ENCODE measurements at places on chromosomes 1 and 21.

DNA sequence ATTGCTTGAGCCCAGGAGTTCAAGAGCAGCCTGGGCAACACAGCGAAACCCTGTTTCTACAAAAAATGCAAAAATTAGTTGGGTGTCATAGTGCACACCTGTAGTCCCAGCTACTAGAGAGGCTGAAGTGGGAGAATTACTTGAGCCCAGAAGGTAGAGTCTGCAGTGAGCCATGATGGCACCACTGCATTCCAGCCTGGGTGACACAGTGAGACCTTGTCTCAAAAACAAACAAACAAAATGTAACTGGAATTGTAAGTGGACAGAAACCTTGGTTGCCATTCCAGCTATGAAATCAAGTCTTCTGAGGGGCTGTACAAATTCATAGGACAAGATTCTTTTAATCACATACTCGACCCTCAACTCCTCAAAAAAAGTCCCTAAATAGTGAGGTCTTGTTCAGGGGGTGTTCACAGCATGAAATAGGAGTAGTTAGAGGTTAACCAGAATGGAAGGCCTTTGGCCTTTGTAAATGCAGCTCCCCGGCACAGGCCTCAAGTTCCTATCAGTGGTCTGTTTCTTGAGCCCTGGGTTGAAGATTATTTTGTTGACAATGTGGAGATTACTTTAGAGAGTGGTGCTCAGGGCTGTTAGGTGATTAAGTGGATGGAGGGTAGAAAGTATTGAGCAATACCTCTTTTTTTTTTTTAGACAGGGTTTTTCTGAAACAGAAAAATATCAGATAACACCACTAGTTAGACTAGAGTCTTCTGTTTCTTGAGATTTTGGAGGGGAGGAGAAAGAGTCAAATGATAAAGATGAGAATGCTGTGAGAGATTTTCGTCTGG is 138.7 kb upstream of the ZNF648 start:
- no peak for DNase-seq

- DNase-seq = no peak
These were observed 2.2 kb downstream of the LAD1 start for GRCh38 chr1:201396861-201397464.

DNA sequence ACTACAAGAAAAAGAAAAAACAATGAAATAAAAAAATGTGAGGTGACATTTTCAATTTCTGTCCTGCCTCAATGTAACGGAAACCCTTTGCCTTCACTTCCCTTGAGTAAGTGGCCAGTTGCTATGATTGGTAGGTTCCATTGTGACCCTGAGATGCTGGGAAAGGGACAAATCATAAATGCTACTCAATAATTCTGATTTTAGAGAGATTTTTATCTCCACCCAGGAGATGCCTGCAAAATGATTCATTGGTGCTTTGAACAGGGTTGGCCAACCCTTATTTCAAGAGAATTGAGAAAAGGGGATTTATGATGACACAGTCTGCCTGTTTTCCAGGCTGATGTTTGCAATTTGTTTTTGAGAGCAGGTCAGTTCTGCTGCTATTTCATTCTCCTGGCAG is 22.5 kb downstream of the XCL1 start:
- no peak for DNase-seq

DNA sequence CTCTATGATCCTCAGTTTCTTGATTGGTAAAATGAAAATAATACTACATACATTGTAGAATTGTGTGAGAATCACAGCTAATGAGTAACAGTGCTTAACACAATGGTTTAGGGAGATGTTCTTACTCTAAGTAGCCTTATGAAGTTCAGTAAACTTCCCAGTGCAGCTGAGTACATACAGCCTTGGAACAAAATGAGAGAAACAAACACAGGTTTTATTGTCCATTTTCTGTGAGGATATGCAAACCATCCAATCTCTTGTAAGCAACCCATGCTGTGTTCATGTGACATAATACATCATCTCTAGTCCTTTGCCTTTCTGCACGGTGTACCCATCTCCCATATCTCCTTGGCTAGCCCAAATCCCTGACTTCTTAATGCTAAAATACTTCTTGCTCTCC is 14.7 kb upstream of the STRIP1 start:
- no peak for DNase-seq

- DNase-seq = no peak
These were observed 103.3 kb upstream of the IGSF21 start for GRCh38 chr1:18004278-18004677.

DNA sequence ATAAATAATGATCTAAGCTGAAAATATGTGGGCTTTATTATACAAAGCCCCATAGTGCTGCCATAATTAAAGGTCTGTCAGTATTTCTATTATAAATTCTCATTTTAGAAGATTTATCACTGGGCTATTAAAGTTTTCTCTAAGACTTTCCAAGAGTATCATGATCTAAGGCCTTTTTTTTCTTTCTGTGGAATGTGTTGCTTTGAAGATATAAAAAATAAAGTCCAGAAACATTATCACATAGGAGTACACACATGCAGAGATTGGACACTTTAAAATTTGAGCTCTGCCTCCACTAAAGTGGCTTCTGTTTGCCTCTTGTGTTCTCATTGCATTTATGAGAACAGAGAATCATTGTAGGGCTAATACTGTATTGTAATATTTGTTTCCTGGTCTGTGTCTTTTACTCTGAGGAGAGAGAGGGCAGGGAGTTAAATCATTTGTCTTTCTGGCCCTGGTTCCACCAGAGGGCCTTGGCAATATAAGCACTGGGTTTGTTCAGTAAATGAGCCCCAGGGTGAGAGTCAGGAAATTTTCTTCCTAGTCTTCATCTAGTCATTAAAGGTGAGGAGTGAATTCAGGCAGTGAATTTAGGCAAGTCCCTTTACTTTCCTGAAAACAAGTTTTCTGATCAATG is 70.2 kb downstream of the NFIA start:
- DNase-seq = no peak

DNA sequence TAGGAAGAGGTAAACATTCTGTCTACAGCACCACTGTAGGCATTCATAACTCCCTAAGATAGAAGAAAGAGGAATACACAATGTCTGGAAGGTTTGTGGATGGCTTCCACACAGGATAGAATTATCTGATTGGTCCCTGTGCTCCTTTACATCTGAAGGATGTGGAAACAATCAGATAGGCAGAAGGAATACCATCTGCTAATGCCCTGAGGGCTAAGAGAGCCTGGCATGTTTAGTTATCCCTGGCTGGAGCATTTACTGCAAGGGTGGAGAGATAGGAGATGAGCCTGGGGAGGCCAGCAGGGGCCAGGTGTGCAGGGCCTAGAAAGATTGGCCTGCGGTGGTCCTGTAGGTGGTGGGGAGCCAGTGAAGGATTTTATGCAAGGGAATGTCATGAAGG is 8.6 kb upstream of the ACBD3 start:
- no peak for DNase-seq

DNA sequence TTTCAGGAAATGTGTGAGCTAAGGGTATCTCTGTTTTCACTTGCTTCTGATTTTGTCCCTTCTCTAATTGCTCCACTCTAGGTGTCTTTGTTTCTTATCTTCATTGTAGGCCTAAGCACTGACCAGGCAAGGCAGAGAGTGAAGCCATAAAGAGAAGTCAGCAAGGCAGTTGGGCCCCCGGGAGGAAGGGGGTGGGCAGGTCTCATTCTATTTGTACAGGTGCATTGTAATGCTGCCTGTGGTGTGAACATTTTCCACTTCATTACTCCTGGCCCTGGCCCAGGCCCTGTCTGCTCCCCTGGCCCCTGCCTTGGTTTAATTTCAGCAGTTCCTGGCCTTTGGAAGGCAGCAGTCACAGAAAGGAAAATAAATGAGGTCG is 86.4 kb upstream of the JUN start:
- no peak for DNase-seq

DNA sequence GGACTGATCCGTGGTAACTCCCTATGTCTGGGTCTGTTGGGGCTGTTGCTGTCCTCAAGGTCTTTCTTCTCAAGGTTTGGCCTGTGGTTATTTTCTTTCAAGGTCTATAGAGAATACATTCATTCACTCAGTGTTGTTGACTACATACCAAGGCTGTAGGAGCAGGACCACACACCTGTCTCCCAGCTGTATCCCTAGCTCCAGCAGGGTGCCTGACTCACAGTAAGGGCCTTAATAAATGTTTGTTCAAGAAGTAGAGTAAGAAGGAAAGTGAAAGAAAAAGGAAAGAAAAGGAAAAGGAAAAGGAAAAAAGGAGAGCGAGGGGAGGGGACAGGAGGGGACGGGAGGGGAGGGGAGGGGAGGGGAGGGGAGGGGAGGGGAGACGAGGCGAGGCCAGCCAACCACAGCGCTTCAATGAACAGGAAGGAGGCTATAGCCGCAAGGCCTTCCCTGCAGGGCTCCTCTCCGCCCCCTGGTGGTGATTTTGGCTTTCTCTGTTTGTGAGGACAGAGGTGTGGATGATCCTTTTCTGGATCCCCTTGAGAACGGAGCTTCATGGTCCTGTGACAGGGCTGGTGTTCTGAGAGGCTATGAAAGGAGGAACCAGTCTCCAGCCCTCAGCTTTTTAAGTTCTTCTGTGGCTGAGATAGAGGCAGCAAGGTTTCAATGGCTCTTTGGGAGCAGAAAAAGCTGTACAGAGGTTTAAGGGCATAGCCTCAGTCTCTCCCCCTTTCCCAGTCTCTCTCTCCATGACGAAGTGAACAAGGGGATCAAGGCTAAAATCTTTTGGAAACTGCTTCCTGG is 30.6 kb upstream of the LCE5A start:
- peak; percentile 78 for DNase-seq

- DNase-seq = no peak
These were observed 246.0 kb downstream of the TRABD2B start for GRCh38 chr1:47751193-47751592.

GRCh38 chr21:46052703-46053651 is 44.9 kb upstream of the COL6A2 start:
- peak; percentile 75 for DNase-seq

DNA sequence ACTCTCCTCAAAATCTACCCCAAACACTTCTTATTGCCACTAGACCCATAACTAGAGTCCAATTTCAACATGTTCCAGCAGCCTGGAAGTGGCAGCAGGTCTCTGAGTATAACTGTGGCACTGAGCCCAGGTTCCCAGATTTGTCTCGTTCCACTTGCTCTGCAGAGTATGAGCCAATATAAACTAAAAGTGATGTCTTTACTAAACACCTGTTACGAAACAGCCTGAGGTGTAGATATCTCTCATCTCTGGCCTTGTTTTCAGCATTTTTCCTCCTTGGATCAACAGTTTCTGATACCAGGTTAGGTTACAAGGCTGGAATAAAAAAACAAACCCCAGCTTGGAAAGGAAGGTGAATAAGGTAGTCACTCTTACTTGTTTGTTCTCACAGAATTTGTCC is 25.2 kb upstream of the PRDX6 start:
- no peak for DNase-seq

- DNase-seq = no peak
These were observed 183.6 kb downstream of the SEC16B start for GRCh38 chr1:177786176-177786745.

DNA sequence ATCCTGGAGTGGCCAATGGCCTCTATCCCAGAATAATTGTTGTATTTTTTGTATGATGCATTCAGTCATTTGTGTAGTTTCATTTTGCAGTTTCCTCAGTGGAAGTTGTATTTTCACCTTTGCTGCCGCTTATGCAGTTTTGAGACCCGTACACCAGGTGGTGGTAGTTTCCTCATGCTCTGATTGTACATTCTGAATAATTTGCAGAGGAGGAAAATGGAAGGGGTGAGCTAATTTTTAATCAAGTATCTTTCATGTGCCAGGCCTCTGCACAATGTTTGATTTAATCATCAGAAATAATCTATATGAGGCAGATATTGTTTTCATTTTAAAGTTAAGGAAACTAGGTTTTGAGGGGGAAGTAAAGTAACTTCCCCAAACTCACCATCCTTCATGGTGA is 29.5 kb downstream of the HLX start:
- DNase-seq = no peak

GRCh38 chr1:174273776-174274175 is 114.5 kb downstream of the RABGAP1L start:
- no peak for DNase-seq

GRCh38 chr1:183310753-183311479 is 107.3 kb downstream of the NMNAT2 start:
- peak; percentile 56 for DNase-seq

GRCh38 chr1:147735423-147735822 is 25.0 kb downstream of the GJA5 start:
- no peak for DNase-seq

GRCh38 chr1:14061722-14062121 is 361.7 kb downstream of the PRDM2 start:
- DNase-seq = no peak

DNA sequence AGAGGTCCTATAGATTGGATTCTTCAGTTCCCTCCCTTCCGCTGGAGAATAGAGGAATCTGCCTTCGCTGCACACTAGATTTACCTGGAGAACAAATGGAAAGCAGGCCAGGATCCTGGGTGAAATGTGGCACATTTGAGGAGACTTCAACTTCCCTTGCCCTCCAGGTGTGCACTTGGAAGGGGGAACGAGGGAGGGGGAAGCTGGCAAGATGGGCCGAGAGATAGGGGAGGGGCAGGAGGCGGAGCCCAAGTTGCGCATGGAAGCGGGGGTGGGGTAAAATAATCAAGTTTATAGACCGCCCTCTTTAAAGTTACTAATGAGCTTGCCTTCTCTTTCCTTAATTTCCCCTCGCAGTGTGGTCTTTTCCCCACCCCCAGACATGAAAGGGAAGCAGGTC is 155.7 kb upstream of the CAMK1G start:
- DNase-seq = no peak

DNA sequence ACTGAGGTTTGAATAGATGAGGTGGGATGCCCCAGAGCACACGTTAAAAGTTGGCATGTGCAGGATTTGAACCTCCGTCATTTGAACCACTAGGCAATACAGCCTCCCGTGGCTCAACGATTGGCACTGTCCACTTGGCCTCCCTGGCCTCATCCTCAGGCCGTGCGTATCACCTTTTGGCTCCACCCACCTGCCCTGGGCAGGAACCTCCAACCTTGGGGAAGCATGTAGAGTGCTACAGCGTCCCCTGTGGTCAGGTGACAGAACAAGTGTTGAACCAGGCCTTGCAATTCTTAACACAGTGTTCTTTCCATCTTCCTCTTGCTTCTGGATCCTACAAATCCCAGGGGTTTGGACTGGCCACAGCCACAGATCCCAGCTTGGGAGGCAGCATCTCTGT is 112.6 kb downstream of the PAX7 start:
- no peak for DNase-seq

GRCh38 chr1:197418693-197419092 is 150.6 kb downstream of the CRB1 start:
- no peak for DNase-seq

DNA sequence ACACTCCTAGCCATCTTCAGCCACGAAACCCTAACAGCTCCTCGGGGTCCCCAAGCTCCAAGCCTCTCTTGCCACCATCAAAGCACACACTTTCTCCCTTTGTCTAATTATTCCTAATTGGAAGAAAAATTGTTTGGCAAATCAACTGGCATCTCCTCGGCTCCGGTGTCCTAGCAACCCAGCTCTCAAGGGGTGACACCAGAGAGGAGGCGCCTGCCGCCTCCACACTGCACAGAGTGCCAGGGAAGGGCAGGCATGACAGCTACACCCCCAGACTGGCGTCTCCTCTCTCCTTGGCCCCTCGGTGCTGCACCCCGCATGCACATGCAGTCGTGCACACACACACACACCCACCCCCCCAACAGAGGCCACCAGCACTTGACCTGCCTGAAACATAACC is 18.2 kb upstream of the GJB5 start:
- no peak for DNase-seq

- DNase-seq = no peak
These were observed 6.9 kb upstream of the SLC35F3 start for GRCh38 chr1:233897325-233898162.

Data from stimulated activated naive CD8-positive, alpha-beta T cell treated with anti-CD3 and anti-CD28 coated beads, Interleukin-15, Interleukin-2, amounts not matched to agents 100 U/mL and 50 U/mL, for 24 hours (primary cell).